ENCODE measurements at places on chromosomes 11 and 22.

- no peak for DNase-seq
These were observed 3.0 kb downstream of the PTPRCAP start for GRCh38 chr11:67434395-67434881.

GRCh38 chr11:126410649-126411048 lies 55.2 kb downstream of the ST3GAL4 start:
- DNase-seq = no peak

DNA sequence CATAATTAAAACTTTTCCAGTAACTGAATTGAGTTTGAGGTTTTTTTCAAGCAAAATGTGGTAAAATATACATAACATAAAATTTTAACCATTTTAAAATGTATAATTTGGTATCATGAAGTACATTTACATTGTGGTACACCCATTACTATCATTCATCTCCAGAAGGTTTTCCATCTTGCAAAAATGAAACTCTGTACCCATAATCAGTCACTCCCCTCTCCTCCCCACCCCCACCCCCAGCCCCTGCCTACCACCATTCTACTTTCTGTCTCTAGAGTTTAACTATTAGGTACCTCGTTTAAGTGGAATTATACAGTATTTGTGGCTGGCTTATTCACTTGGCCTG lies 63.7 kb downstream of the MICAL2 start:
- no peak for DNase-seq

- DNase-seq = peak; percentile 47
These were observed at the start of gene ADAMTS15 for GRCh38 chr11:130448416-130449309. TSS of gene ADAMTS15 (plus strand) at chr11:130448645. CDS start at chr11:130448974, 329 bp downstream.

DNA sequence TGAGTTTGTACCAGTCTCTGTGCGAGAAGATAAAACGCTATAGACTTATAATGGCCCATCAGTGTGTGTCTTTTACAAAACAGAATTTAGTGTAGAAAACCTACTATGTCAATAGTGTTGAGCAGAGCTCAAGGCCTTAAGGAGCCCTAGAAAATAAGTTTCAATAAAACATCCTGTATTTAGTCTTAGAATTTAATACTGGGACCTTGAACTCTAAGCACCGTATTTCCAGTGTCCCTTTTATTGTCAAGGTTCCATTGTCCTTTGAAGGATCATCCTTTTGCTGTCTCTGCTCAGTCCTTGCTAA lies 16.6 kb downstream of the CDC45 start:
- DNase-seq = no peak

DNA sequence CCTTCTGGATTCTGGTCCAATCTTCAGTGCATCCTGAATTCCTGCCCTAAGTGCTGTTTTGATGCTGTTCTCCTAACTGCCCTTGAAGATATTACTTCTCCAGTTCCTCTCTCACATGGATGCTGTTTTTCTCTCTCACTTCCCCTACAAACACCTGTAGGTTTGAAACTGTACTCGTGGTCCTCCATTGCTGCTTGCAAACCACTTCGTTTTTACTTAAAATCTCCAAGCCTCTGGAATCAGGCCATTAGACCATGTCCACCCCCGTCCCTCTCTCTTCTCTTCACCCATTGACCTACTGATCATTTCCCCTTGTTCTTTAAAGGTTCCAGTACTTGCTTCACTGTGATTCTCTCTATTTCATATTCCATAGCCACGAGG lies 988.1 kb downstream of the NTM start:
- no peak for DNase-seq

- peak; percentile 51 for DNase-seq
These were observed 26.9 kb upstream of the TP53I11 start for GRCh38 chr11:44977493-44977984.

GRCh38 chr11:88308576-88308975 lies 29.0 kb downstream of the CTSC start:
- no peak for DNase-seq

DNA sequence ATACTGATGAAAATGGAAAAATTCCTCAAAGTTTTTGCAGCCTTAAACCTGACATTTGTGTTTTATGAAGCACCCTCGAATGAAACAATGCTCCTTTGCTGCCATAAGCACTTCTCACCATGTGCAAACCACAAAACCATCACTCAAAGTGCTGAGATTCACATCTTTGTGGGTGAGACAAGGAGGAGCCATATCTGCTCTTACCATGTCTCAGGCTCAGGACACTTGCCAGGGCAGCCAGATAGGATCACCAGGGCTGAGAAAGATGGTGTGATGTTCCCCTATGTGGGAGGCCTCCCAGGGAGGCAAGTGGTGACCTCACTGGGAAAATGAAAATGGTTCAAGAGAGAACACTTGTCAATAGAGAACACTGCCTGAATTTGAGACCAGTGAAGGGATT lies 120.4 kb downstream of the CCDC34 start:
- DNase-seq = no peak

DNA sequence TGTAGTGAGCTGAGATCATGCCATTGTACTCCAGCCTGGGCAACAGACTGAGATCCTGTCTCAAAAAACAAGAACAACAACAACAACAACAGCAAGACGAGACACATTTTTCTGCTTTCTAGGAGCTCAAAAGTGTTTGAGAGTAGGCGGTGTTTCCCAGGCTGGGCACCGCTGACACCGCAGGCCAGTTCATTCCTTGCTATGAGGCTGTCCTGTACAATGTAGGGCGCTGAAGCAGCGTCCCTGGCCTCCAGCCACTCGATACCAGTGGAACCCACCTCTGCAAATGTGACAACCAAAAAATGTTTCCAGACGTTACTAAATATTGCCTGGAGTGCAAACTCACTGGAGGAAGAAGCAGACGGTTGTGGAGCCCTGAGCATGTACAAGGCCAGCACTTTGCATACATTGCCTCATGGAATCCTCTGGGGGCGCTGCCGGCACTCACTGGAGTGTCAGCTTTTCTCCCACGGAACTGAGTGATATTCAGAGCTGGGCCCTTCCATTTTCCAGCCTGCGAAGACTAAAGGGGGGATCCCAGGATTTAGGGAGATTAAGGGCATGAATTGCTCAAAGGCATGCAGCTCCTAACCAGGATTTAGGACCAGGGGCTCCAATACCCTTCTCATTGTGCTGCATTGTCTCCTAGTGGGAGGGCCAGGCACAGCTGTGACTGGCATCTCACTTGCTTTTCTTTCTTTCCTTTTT lies 5.8 kb upstream of the MIEF1 start:
- DNase-seq = peak; percentile 91

DNA sequence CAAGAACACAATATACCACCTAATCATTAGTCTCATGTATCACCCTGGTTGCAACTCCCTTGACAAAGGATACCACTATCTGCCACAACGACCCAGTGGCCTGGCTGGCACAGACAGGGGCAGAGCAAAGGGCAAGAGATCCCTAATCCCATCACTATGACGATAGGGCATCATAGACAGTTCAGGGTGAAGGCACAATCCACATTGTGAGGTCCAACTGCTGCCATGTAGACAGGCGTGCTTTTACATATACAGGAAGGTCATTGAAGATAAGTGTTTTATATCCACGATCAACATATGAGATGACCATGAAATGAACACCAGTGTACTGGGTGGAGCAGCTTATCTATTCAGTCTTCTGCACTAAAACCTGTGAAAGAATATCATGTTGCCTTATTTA lies 94.6 kb downstream of the IGLL1 start:
- no peak for DNase-seq

- DNase-seq = peak; percentile 98
These were observed at the start of gene UBE4A for GRCh38 chr11:118359295-118359958. TSS of gene UBE4A (plus strand) at chr11:118359600. CDS start at chr11:118365081, 5,481 bp downstream.

- DNase-seq = no peak
These were observed 37.2 kb upstream of the RAG2 start for GRCh38 chr11:36635066-36635862.

GRCh38 chr11:13923716-13924650 lies 38.5 kb upstream of the SPON1 start:
- no peak for DNase-seq

- no peak for DNase-seq
These were observed 9.2 kb upstream of the NDUFS8 start for GRCh38 chr11:68021167-68021787.

DNA sequence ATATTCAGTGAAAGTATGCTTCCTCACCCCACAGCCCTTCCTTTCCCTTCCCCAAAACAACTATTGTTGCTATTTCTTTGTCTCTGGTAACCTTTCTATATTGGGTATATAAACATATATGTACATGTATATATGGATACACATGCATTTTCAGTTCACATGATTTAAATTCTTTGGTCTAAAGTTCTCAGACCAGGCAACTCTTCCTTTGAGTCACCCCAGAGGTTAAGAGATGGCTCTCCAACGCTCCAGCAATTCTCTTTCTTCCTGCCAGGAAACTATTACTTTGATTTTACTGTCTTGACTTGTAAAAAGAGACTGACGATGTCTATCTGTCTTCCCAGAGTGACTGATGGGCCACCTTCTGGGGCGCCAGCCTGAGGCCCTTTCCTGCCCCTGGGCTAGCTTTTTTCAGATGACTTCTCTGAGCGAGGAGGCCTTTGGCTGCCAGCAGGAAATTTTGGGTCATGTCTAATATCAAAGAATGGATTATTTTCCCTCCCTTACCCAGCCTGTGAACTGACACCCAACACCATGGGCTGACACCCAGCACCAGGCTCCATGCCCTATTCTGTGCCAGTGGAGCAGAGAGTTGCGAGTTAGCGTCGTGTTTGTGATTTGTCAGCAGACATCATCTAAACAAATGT lies 14.4 kb upstream of the ST3GAL4 start:
- DNase-seq = no peak

DNA sequence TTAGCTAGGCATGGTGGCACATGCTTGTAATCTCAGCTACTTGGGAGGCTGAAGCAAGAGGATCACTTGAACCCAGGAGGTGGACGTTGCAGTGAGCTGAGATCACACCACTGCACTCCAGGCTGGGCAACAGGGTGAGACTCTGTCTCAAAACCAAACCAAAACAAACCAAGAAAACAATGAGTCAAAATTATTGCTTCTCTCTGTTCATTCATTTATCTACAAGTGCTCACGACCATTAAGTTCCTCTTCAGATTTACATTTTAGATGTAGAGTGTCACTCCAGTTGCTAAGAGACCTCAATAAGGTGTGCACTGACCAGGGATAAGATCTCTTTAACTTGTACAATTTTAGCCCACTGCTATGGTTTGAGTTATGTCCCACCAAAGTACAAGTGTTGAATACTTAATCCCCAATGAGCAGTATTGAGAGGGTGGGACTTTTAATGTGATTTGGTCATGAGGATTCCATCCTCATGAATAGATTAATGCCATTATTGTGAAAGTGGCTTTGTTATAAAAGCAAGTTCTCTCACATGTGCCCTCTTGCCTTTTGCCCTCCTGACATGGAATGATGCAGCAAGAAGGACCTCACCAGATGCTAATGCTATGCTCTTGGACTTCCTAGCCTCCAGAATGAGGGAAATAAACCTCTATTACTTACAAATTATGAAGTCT lies 7.8 kb downstream of the HNRNPUL2 start:
- no peak for DNase-seq

GRCh38 chr11:22341588-22341931 lies 3.4 kb downstream of the SLC17A6 start:
- DNase-seq = no peak

DNA sequence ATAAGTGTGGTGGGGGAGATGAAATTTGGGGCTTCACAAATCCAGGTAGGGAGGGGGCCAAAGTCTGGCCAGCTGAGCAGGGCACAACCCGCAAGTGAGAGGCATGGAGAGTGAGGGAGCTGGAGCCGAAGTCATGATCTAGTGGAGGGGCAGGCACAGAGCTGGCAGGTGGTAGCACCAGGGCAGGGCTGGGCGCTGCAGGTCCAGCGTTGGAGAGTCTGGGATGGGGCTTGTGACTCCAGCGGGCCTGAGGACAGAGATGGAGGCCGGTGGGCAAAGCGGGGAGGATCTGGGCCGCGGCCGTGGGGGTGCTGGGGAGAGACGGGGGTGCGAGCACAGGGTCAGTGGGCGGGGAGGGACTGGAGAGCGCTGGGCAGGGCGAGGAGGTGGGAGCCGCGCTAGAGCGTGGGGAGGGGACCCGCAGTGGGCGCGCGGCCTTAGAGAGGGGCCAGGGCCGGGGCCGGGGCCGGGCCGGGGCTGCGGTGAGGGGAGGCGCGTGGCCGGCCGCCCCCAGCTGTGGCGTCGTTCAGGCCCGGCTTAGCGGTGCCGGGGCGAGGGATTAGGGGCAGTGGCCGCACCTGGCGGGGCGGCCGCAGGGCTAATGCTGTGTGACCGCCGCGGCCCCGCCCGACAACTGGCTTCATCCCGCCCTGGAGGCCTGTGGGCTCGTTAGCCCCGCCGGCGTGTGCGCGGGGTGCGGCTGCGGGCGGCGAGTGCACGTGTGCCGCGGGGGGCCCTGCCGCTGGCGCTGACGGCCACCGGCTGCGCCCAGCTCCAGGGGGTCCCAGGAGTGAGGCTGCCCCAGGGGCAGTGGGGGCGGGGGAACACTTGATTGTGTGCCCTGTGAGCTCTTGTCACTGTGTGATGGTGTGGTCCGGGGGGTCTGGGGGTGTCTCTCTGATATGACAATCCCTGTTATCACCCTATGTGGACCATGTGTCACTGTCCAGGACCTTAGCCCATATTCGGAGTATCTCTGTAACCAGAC lies 23.6 kb upstream of the MYOD1 start:
- no peak for DNase-seq

- DNase-seq = no peak
These were observed 411 bp upstream of the KIRREL3 start for GRCh38 chr11:127000981-127001380.

Measured in suppressor macrophage (primary cell).